ENCODE measurements at places on chromosomes 1 and 21. TPM values are rescaled to one million over a fixed set of nuclear protein-coding genes. Genes with fewer than 3 reads are reported as not detected.

GRCh38 chr1:100606438-100606837, 68.5 kb downstream of the GPR88 start:
- peak; percentile 60 for DNase-seq

DNA sequence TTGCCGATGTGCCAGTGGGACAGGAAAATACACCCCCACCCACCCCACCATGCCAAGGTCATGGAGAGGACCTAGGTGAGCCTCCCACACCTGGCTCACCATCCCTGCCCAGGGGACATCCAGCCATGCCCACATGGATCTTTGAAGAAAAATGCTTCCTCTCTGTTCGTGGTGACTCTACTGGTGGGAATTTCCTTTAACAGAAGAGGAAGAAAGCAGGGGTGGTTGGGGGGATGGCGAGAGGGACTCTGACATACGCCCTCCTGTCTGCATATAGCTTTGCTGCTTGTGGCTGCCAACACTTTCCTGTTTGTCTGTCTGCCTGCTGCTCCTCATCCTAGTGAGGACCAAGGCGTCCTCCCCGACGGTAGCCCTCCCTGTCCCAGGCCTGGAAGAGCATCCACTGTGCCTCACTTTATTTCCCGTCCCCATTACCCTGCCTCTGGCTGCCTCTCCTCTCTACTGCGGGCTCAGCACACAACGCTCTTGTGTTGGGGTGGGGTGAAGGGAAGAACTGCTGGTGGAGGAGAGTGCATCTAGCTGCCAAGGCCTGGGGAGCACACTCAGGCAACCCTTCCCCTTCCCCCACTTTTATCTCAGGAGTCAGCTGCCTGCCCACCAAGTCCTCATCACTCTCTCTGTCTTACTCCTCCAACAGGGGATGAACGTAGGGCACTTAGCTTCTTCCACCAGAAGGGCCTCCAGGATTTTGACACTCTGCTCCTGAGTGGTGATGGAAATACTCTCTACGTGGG, 2.5 kb downstream of the SEMA4A start:
- DNase-seq: no peak

GRCh38 chr1:163399976-163400601, 78.3 kb downstream of the NUF2 start:
- DNase-seq: no peak

GRCh38 chr1:77282187-77282865, 507 bp downstream of the AK5 start:
- DNase-seq: no peak

Gene HSD3B2
- not detected for total RNA-seq

Gene STRIP1
- total RNA-seq: 17.7 TPM

Gene PLXNA2
- total RNA-seq: 0.80 TPM

Gene DCDC2B
- not detected for total RNA-seq

Gene PLEKHN1
- total RNA-seq: 1.2 TPM
